ENCODE measurements at places on chromosomes 4 and X. TPM values are rescaled to one million over a fixed set of nuclear protein-coding genes. Genes with fewer than 3 reads are reported as not detected.
A peak's percentile ranks its signal among the peaks of the same experiment; 100 is the strongest.

Gene AFF2
- total RNA-seq, result 0.16 TPM

Gene P2RY10
- total RNA-seq, result not detected

GRCh38 chr4:127732623-127733328 lies 2.6 kb downstream of the SLC25A31 start:
- H3K36me3 ChIP-seq, result no peaks in the 10 kb centered on the region
- DNase-seq, result peak; percentile 31
- H3K4me1 ChIP-seq, result no peaks in the 10 kb centered on the region
- no peaks in the 10 kb centered on the region for H3K27me3 ChIP-seq
- no peak overlapping the region for H3K4me3 ChIP-seq

DNA sequence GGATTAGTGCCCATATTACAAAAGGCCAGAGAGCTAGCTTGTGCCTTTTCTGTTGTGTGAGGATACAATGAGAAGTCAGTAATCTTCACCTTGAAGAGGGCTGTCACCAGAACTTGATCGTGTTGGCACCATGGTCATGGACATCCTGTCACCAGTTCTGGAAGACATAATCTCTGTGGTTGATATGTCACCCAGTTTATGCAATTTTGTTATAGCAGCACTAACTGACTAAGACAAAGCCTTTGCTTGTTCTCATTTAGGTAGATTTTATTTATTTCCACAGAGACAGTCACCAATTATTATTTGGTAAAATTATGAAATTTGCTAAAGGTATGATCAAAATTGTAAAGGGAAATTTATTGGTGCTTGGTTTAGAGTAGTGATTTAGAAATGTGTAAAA lies 308.8 kb upstream of the CPXCR1 start:
- no peaks in the 10 kb centered on the region for H3K27me3 ChIP-seq
- no peak overlapping the region for H3K4me3 ChIP-seq
- no peak for DNase-seq
- H3K36me3 ChIP-seq, result no peaks in the 10 kb centered on the region

Gene IL13RA2
- total RNA-seq, result not detected
